ENCODE measurements at places on chromosomes 1 and 21. TPM values are rescaled to one million over a fixed set of nuclear protein-coding genes. Genes with fewer than 3 reads are reported as not detected.
A peak's percentile ranks its signal among the peaks of the same experiment; 100 is the strongest.

Gene SCP2
- total RNA-seq, result 60.3 TPM

Gene OLIG1
- total RNA-seq, result not detected

Gene OR6K3
- total RNA-seq, result not detected

Gene CLCNKA
- total RNA-seq, result not detected

Gene MANEAL
- total RNA-seq, result 2.7 TPM

Gene DNASE2B
- total RNA-seq, result not detected

Gene TLCD4
- total RNA-seq, result not detected

Gene LCE1C
- not detected for total RNA-seq

Gene AMIGO1
- 1.1 TPM for total RNA-seq

GRCh38 chr21:45857761-45858160 lies 123.8 kb upstream of the COL6A1 start:
- H3K27ac ChIP-seq, result no peak overlapping the region
- no peak for DNase-seq
- H3K4me3 ChIP-seq, result no peak overlapping the region
- peaks cover 3% of the 10 kb centered on the region for H3K4me1 ChIP-seq
- H3K36me3 ChIP-seq, result no peaks in the 10 kb centered on the region
- H3K27me3 ChIP-seq, result no peaks in the 10 kb centered on the region

- no peak overlapping the region for H3K4me3 ChIP-seq
- H3K36me3 ChIP-seq, result no peaks in the 10 kb centered on the region
- no peaks in the 10 kb centered on the region for H3K4me1 ChIP-seq
These were observed 26.5 kb downstream of the SCCPDH start for GRCh38 chr1:246750752-246751151.

DNA sequence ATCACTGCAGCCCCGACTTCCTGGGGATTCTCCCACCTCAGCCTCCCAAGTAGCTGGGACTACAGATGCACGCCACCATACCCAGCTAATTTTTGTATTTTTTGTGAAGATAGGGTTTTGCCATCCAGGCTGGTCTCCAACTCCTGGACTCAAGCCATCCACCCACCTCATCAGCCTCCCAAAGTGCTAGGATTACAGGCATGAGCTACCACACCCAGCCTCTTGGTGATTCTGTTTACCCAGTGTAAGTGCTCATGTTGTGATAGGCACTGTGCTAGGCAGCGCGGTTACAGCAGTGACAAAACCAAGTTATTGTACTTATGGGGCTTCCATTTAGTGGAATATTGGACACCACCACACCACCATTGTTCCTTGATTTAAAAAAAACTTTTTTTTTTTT lies 9.7 kb upstream of the STX12 start:
- H3K27ac ChIP-seq, result no peak overlapping the region
- no peaks in the 10 kb centered on the region for H3K27me3 ChIP-seq
- H3K36me3 ChIP-seq, result peaks cover 6% of the 10 kb centered on the region
- no peak overlapping the region for H3K4me3 ChIP-seq

GRCh38 chr1:187451238-187451637 lies 622.5 kb downstream of the PLA2G4A start:
- H3K36me3 ChIP-seq, result no peaks in the 10 kb centered on the region
- DNase-seq, result no peak
- H3K4me1 ChIP-seq, result no peaks in the 10 kb centered on the region
- H3K27me3 ChIP-seq, result no peaks in the 10 kb centered on the region
- H3K27ac ChIP-seq, result no peak overlapping the region

DNA sequence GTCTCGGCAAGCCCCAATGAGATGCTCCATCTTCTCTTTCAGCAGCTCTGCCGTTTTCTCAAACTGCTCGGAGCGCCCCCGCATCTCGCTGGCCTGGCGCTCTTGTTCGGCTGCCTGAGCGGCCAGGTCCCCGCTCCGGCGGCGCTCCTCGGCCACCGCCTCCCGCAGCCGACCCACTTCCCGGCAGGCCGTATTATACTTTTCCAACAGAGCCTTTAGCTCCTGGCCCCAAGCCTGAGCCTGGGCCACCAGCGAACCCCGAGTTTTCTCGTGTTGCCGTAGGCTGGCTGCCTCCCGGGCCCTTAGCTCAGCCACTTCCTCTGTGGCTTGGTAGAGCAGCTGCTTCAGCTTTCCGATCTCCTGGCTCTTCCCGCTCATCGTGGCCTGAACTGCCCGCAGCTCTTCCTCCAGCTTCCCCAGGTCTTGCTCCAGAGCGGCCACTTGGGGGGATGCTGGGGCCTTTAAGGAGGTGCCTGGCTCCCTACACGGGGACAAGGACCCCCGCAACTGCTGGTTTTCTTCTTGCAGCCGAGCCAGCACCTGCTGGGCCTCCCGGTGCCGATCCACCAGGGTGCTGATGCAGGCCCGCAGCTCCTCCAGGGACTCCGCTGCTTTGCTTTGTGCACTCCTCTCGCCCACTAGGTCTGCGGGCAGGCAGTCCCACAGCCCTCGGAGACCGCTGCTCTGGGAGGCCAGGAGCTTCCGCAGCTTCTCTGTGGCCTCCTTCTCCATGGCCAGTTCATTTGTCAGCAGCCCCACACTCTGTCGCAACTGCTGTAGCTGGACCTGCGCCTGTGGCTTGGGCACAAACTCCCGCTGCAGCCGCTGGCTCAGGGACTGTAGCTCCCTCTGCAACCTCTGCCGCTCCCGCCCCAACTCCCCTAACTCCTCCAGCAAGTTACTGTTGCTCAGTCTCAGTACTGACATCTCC lies 13.4 kb upstream of the PIAS3 start:
- peak overlapping the region; percentile 87 for H3K4me3 ChIP-seq
- H3K27ac ChIP-seq, result peak overlapping the region; percentile 80
- H3K36me3 ChIP-seq, result no peaks in the 10 kb centered on the region
- peaks cover 14% of the 10 kb centered on the region for H3K4me1 ChIP-seq
- peak; percentile 83 for DNase-seq
- H3K27me3 ChIP-seq, result peaks cover 41% of the 10 kb centered on the region

DNA sequence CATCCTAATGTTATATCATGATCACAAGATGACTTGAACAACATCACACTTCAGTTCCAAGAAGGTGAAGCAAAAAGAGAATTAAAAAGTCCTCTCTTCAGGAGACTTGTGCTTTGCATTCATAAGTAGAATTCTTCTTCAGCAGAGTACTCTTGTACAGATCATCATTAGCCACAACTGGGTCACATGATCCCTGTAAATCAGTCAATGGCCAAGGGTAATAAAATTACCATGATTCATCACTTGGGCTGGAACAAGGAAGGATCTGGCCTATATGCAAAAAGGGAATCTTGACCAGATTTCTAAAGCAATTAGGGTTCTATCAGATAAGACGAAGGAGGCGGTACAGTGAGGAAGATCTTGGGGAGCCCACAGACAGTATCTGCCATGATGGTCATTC lies 458.0 kb upstream of the DEPDC1 start:
- no peaks in the 10 kb centered on the region for H3K4me1 ChIP-seq
- H3K4me3 ChIP-seq, result no peak overlapping the region
- H3K27me3 ChIP-seq, result no peaks in the 10 kb centered on the region
- no peaks in the 10 kb centered on the region for H3K36me3 ChIP-seq
- no peak overlapping the region for H3K27ac ChIP-seq

GRCh38 chr1:168521401-168522000 lies 22.3 kb downstream of the XCL2 start:
- DNase-seq, result peak; percentile 79
- no peaks in the 10 kb centered on the region for H3K27me3 ChIP-seq
- H3K36me3 ChIP-seq, result peaks cover 11% of the 10 kb centered on the region
- H3K4me3 ChIP-seq, result peak overlapping the region; percentile 79
- H3K4me1 ChIP-seq, result peaks cover 48% of the 10 kb centered on the region

- no peak overlapping the region for H3K27ac ChIP-seq
- no peak for DNase-seq
- H3K4me1 ChIP-seq, result no peaks in the 10 kb centered on the region
- H3K27me3 ChIP-seq, result peaks cover 9% of the 10 kb centered on the region
- H3K36me3 ChIP-seq, result no peaks in the 10 kb centered on the region
These were observed 121.2 kb upstream of the GALNT2 start for GRCh38 chr1:229945795-229946194.

- no peak for DNase-seq
- no peak overlapping the region for H3K4me3 ChIP-seq
- no peaks in the 10 kb centered on the region for H3K4me1 ChIP-seq
- H3K27me3 ChIP-seq, result no peaks in the 10 kb centered on the region
- H3K27ac ChIP-seq, result no peak overlapping the region
These were observed 47.0 kb downstream of the F5 start for GRCh38 chr1:169538998-169539871.

DNA sequence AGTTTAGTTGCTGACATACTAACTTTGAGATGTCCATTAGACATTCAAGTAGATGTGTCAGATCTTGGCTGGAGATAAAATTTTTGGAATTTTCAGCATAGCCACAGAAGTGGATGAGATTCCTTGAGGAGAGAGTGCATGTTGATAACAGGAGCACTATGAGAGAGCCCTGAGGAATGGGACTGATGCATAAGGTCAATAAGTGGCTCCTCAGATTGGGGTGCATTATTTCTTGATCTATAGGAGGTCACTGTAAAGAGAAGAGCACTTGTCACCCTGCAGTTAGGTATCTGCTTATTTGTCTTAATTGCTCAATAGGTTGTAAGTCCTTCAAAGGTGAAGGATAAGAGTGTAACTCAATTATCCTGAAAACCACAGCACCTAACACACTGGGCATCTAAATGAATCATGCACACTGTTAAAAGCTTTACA lies 52.0 kb upstream of the TACSTD2 start:
- H3K4me3 ChIP-seq, result no peak overlapping the region
- no peaks in the 10 kb centered on the region for H3K4me1 ChIP-seq
- no peaks in the 10 kb centered on the region for H3K36me3 ChIP-seq
- H3K27me3 ChIP-seq, result peaks cover 24% of the 10 kb centered on the region

- no peak for DNase-seq
- H3K4me3 ChIP-seq, result peak overlapping the region; percentile 5
- peaks cover 12% of the 10 kb centered on the region for H3K27me3 ChIP-seq
- H3K36me3 ChIP-seq, result peaks cover 19% of the 10 kb centered on the region
- H3K27ac ChIP-seq, result peak overlapping the region; percentile 74
These were observed 2.2 kb upstream of the UBXN10 start for GRCh38 chr1:20183616-20184271.

DNA sequence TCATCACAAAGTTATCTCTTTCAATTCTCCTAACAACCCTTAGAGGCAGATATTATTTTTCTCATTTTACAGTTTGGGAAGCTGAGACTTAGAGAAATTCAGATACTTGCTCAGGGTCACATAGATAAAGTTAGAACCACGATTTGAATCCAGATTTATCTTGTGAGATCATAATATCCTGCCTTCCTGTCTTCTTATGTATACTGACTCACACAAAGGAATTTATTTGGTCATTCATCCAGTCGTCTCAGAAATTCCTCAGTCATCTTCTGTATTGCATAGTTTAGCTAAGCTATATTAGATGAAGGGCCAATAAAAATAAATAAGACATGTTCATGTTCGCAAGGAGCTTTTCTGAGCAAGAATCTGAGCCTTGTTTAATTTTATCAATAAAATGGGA lies 35.8 kb upstream of the RUNX1 start:
- H3K36me3 ChIP-seq, result peaks cover 3% of the 10 kb centered on the region
- no peak overlapping the region for H3K4me3 ChIP-seq
- H3K27me3 ChIP-seq, result no peaks in the 10 kb centered on the region
- H3K4me1 ChIP-seq, result peaks cover 25% of the 10 kb centered on the region

GRCh38 chr1:17944646-17945045 lies 163.0 kb upstream of the IGSF21 start:
- no peaks in the 10 kb centered on the region for H3K36me3 ChIP-seq
- H3K4me1 ChIP-seq, result no peaks in the 10 kb centered on the region
- no peaks in the 10 kb centered on the region for H3K27me3 ChIP-seq
- DNase-seq, result no peak
- no peak overlapping the region for H3K4me3 ChIP-seq

DNA sequence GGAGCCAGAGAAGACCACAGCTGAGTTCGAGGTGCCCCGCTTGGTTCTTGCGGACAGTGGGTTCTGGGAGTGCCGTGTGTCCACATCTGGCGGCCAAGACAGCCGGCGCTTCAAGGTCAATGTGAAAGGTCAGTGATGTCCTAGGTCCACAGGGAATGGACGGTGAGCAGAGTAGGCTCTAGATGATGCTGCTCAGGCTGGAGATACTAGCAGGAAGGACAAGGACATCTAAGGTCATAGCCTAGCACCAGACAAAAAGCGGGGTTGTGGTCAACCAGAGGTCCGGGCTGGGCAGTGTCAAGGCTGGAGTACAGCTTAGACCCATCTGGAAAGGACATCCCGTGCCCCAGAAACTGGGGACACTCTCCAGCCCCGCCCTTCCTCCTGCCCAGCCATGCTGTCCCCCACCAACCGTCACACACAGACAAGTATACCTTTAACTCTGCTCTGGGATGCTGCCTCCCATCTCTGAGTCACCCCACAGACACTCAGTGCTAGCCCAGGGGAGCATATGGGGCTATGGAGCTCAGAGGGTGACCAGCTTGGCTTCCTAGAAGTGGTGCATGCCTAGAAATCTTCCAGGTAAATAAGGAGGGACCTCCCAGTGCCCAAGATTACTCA lies 8.7 kb downstream of the TIE1 start:
- H3K27me3 ChIP-seq, result peaks cover 2% of the 10 kb centered on the region
- H3K4me3 ChIP-seq, result no peak overlapping the region
- no peaks in the 10 kb centered on the region for H3K4me1 ChIP-seq
- no peaks in the 10 kb centered on the region for H3K36me3 ChIP-seq
- H3K27ac ChIP-seq, result no peak overlapping the region

- no peaks in the 10 kb centered on the region for H3K4me1 ChIP-seq
- no peak overlapping the region for H3K27ac ChIP-seq
- no peak for DNase-seq
These were observed 67.3 kb upstream of the KCNJ6 start for GRCh38 chr21:37983336-37984095.

GRCh38 chr1:204692841-204693356 lies 7.4 kb upstream of the LRRN2 start:
- peaks cover 30% of the 10 kb centered on the region for H3K27me3 ChIP-seq
- no peak overlapping the region for H3K27ac ChIP-seq
- no peaks in the 10 kb centered on the region for H3K36me3 ChIP-seq

DNA sequence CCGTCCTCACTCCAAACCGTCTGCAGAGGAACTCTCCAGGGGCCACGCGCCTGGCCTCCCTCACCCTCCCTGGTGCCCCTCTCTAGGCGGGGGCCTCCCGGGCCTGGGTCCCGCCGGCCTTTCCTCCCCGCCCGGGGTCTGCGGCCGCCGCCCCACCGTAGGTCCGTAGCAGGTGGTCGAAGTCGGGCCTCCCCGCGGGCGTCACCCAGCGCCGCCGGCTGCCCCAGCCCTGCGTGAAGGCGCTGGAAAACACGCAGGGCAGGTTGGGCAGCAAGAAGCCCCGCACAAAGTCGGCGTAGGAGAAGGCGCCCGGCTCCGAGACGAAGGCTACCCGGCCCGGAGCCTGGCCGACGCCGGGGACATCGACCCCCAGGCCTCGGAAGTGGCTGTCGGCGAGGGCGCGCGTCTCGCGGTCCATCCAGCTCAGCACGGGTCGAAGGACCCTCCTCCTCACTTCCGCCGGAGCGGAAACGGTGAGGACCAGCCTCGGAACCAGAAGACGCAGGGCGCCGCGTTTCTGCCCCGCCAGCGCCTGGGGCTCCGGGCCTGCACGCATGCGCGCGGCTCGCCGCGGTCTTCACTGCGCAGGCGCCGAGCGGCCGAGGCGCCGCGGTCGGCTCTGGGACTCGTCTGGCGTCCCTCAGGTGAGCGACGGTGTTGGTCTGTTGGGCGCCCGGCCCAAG lies at the start of the genes JMJD4 and SNAP47:
Gene JMJD4, minus strand, starts transcription at position 447 of the 683 bp plus-strand sequence. Its CDS starts 29 bp downstream, at position 418.
Gene SNAP47, plus strand, starts transcription at position 580 of the 683 bp plus-strand sequence. CDS start 12,302 bp downstream, outside the sequence.
- H3K4me1 ChIP-seq, result peaks cover 26% of the 10 kb centered on the region
- peaks cover 2% of the 10 kb centered on the region for H3K27me3 ChIP-seq
- H3K27ac ChIP-seq, result peak within 1 kb of the TSS; percentile 93
- peak; percentile 99 for DNase-seq

- H3K27ac ChIP-seq, result peak overlapping the region; percentile 73
- peaks cover 48% of the 10 kb centered on the region for H3K4me1 ChIP-seq
- H3K36me3 ChIP-seq, result peaks cover 25% of the 10 kb centered on the region
- peak; percentile 77 for DNase-seq
- H3K4me3 ChIP-seq, result peak overlapping the region; percentile 68
These were observed 7.8 kb downstream of the SLC41A1 start for GRCh38 chr1:205805082-205805711.

All from activated CD4-positive, alpha-beta T cell treated with anti-CD3 and anti-CD28 coated beads, Interleukin-2, amount 10 ng/mL, durations not matched to agents 24 days and 14 days (primary cell).